NCI-H2171 (cell line): ENCODE measurements at places on chromosomes 2 and 18.

- no peak for DNase-seq
Measured at GRCh38 chr18:2331491-2331890, 239.8 kb downstream of the METTL4 start.

DNA sequence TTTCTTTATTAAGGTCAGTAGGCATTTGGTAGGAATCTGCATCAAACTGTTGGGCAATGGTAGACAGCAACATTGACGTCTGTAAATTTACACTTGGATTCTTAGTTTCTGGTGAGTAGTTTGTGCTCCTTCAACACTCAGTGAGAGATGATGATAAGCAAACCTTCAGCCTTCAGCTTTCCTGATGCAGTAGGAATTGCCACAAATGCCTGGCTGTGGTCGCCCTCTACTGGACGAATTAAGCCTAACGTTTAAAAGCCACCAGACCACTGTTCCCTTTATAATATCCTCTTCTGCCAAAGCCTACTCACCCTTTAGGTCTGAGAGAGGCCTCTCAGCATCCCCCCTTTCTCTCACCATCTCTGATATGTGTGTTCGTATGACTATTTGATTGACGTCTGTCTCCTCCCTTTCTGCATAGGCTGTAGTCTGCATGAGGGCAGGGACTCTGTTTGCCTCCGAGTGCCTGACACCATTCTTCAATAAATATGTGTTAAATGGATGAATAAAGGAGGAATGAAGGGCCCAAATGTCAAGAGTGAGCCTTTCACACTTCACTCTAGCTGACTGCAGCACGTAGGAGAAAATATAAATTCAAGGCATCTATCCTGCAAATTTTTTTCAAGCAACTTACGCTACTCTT lies 47.0 kb upstream of the PLEKHM3 start:
- peak; percentile 16 for DNase-seq

GRCh38 chr2:101788565-101788964 lies 91.1 kb downstream of the MAP4K4 start:
- DNase-seq, result no peak

DNA sequence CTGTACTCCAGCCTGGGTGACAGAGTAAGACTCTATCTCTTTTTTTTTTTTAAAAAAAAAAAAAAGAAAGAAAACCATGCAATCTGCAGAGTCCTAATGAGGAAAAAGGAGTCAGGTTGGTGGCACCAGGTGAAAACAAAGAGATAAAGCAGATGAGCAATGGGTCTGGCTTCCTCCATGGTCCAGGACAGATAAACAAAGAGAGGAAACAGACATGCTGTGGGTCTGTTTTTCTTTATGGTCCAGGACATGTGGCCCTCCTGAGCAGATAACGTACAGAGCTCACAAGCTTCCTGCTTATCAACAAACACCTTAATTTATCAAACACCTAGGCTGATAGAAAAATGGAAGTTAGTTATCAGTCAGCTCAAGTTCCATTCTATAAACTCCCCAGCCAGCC lies 24.4 kb upstream of the TUBB6 start:
- DNase-seq, result no peak

DNA sequence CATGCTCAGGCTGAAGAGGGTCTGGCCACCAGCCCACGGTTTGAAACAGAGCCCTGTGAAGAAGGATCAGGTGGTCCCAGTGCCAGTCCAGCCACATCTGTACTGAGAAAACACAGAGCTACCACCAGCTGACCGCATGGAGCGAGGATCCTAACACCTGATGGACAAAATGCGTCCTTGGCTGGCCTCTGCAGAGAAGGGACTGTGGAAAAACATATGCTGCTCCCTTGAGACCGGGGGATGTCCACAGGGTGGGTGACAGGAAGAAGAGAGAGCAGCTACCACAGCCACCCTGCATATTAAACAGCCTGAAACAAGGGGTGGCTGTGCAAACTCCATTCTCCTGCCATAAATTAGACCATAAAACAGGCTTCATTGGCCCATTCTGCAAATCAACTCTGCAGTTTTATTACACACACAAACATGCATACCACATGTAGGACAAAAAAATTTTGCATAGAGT lies 137.2 kb downstream of the BCL2 start:
- DNase-seq, result no peak
